Caki2 (cell line): ENCODE measurements at places on chromosomes 6 and 20.

- no peak for DNase-seq
Observed at GRCh38 chr6:157181649-157182048, 141.7 kb downstream of the TMEM242 start.

- DNase-seq: no peak
Observed at GRCh38 chr20:35910254-35910653, 44.0 kb downstream of the SCAND1 start.

DNA sequence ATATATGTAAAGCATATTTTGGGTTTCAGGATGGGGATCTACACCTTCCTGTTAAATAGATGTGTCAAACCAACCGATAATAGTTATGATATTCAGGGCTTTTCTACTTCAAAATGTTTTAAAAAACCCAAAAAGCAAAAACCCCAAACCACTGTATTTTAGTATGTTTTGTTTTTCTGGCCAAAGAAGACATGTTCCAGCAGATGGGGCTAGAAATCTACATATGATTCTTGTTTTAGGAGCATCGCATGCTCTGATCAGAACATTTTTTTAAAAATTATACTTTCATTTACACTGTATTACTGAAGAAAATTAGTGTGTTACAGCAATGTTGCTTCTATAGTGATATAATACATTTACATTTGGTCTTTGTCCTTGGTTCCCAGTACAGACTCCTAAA, 11.0 kb downstream of the RMND1 start:
- DNase-seq: no peak

DNA sequence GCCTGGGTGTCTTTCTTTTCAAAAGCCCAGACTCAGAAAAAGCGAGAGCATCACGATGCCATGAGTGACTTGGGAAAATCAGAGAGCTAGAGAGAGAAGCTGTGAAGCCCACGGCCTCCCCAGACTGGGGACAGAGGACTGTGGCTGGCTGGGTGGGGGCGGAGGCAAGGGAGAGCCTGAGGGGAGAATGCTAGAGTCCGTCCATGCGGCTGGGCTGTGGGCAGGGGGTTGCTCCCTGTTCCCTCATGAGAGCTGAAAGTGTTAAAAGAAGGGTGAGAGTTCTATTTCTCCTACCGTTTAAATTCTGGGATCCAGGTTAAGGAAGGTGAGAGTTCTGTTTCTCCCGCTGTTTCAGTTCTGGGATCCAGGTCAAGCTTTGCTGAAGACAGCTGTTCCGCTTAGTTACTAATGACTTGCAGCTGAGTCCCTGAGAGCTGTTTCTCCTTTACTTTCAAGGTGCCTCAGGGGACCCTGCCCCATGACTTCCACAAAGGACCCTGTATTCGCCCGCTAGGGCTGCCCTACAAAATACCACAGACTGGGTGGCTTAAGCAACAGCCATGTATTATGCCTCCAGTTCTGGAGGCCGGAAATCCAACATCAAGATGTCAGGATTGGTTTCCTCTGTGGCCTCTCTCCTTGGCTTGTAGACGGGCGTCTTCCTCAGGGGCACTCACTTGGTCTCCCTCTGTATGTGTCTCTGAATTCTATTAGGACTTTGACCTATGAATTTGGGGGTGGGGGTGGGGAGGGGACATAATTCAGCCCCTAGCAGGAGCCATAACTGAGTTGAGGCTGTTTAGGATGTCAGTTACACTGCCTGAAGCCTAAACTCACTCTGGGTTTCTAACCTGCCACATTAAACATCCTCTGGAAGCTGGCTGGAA, 127.0 kb downstream of the PXDC1 start:
- DNase-seq: no peak

DNA sequence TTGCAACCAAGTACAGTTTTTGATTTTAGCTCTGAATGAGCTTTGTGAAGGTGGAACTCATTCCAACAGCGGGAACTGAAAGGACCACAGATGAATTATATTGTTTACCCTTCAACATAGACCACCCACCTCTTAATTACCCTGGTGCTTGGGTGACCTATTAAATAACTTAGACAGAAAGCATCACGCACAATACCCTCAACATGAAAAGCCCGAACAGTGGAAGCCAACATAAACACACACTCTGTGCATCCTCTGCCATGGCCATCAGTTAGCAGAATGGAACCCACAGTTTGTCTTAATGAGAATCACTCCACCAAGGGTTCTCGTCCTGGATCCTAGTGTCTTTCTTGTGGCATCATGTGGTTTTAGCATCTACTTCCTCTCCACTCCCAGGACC, 60.5 kb downstream of the FOXF2 start:
- no peak for DNase-seq

- no peak for DNase-seq
Observed at GRCh38 chr6:37521674-37522073, 22.0 kb upstream of the CCDC167 start.

DNA sequence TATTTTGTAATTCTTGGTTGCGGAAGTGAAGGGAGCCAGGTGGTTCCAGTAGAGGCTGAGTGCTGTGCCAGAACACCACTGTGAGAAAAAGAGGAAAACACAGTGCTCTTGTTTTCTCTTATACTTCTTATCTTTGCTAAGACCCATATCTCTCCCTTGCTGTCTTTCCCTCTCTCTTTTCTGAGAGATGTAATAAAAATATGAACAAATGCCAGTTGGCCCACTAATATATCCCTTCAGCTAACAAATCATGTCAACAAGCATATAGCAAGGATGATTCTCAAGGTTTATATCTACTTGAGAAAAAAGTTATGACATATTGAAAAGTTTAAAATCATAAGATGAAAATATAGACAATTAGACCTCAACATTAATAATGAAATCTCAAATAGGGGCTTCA, 758.3 kb downstream of the HDGFL1 start:
- no peak for DNase-seq

DNA sequence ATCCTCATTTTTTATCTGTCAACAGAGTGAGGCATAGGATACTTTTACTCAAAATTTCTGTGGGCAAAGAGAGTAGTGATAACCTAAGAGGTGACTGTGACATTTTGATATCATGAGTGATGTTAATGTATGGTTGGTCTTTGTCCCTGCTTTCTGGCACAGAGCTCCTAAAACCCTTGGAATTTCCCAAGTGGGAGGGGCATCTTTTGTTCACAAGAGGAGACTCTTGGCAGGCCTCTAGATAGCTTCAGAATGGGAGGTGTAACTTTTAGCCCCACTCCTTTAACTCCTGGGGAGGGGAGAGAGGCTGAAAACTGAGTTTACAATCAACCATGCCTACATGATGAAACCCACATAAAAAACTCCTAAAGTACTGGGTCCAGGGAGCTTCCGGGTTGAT, 527.8 kb downstream of the RFPL4B start:
- no peak for DNase-seq

DNA sequence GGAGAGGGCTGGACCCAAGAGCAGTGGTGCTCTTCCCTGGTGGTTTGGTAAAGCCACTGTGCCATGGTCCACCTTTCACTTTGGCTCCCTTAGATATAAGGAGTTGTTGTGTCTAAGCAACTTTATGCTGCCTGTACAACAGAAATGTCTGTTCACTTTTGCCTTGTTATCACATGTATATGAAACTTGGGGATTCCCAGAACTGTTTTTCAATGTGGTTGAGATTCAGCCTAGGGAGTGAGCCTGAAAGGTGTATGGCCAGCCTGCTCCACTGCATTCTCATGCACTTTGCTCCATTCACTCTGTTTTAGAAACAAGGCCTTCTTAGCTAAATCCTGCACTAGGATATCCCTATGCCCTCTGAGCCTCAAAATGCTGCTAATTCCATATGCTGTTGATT, 234.5 kb upstream of the THEMIS start:
- DNase-seq: no peak

- DNase-seq: peak; percentile 30
Observed at GRCh38 chr20:24917797-24918578, 31.1 kb upstream of the CST7 start.

GRCh38 chr6:18742406-18742805, 355.3 kb downstream of the RNF144B start:
- peak; percentile 1 for DNase-seq

DNA sequence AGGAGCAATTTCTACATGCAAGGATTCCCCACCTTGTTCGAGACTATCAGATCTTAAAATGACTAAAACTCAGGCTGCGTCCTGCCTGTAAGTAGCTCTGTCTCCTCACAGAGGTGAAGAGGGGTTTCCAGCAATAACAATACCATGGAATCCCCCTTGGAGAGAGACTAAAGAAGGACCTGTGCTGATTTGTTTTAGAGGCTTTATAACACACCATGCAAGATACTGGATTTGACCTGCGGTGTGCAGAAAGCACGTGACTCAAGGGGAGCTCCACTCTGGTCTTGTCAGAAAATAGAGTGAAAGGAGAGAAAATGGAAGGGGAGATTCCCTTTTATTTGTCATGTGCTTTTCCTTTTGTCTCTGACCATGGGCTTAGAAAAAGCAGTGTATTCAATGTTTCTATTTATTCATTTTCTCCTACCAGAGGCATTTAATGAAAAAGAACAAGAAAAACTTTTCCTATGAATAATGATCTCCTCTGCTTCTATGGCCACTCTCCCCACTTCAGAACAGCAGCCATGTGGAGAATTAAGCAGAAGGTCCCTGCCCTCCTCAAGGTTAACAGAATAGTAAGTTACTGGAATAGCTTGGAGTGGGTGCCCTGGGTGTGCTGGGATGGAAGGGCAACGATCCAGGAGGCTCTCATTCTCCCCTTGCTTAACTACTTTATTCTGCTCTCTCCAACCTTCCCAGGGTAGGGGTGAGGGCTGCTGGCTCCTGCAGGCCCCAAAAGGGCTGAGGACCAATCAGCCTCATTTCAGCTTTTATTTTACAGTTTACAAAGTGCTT, 19.2 kb upstream of the MRPS10 start:
- no peak for DNase-seq

DNA sequence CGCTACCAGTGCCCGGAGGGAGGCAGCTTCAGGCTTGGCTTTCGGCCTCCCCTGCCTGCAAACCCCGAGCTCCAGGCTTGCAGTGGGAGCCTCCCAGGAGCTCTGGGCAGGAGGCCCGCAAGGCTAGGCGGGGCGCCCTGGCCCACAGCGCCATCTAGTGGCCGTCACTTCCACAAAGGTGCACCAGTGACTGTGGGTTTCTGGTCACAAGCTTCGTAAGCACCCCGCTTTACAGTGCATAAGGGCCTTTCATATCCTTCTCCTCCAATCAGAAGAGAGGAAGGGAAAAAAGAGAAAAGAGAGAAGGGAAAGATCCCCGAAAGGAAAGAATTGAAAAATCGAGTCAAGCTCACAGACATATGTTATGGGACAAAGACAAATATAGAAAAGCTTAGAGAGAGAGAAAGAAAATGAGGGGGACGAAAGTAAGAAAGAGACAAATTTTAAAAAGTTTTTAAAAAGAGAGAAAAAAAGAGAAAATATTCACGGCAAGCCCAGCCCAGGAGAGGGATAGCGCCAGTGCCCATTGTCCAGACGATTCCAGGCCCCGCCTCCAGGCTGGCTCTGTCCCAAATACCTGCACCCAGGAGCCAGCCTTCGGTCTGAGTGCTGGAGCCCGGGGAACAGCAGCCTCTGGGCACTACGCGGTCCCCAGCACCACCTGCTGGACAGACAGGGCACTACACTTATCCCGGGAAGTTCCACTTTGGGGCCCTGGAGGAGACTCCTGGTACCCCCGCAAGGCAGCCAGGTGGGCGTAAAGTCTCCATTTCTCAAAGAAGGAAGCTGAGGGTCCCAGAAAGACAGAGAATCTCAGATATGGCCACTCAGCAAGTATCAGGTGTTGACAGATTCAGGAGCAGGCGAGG, 207.1 kb downstream of the PREX1 start:
- peak; percentile 84 for DNase-seq

DNA sequence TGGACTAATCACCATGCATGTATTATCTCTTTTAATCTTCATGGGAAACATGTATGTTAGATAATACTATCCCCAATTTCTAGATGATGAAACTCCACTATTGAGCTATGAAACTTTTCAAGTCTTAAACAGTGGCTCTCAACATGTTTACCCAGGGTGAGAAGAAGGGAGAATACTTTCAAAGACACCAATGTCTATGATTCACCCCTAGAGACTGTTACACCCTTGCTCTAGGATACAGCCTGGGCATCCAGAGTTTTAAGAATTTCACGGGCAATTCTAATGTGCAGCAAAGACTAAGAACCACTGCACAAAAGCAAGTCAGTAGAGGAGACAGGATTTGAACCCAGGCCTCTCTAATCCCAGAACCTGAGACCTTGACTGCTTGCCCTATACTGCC, 47.8 kb downstream of the GFOD1 start:
- DNase-seq: no peak

- DNase-seq: no peak
Observed at GRCh38 chr20:34493646-34494045, 22.6 kb upstream of the DYNLRB1 start.

DNA sequence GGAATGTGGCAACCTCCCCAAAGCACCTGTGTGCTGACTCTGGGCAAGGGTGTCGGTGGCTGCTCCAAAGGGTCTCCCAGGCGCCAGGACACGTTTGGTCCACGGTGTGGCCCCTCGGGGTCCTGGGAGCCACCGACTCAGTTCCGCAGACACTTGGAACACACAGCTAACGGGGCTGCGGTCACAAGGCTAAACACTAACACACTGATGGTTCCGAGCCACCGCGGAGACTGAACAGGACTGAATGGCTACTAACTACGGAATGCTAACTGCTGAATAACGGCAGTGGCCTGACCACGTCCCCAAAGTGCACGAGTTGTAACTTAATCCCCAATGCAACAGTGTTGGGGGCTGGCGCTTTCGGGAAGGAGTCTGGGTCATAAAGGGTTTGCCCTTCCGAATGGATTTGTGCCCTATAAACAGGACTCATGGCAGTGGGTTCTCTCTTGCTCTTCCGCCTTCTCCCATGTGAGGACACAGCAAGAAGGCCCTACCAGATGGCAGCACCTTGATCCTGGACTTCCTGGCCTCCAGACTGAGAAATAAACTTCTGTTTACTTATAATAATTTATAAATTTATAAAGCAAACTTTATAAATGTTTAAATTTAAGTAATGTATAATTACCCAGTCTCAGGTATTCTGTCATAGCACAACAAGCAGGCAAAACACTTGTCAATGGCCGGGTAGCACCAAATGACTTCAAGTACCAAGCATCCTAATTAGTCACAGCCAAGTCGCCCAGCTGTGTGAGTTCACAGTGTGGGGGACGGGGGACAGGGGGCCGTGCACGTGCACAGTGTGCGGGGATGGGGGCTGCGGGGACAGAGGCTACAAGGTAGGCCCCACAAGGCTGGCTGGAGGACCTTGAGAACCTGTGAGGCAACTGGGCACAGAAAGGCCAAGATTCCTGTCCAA, 2.3 kb upstream of the EEF1A2 start:
- no peak for DNase-seq

GRCh38 chr6:148983966-148984365, 237.1 kb downstream of the UST start:
- DNase-seq: no peak

DNA sequence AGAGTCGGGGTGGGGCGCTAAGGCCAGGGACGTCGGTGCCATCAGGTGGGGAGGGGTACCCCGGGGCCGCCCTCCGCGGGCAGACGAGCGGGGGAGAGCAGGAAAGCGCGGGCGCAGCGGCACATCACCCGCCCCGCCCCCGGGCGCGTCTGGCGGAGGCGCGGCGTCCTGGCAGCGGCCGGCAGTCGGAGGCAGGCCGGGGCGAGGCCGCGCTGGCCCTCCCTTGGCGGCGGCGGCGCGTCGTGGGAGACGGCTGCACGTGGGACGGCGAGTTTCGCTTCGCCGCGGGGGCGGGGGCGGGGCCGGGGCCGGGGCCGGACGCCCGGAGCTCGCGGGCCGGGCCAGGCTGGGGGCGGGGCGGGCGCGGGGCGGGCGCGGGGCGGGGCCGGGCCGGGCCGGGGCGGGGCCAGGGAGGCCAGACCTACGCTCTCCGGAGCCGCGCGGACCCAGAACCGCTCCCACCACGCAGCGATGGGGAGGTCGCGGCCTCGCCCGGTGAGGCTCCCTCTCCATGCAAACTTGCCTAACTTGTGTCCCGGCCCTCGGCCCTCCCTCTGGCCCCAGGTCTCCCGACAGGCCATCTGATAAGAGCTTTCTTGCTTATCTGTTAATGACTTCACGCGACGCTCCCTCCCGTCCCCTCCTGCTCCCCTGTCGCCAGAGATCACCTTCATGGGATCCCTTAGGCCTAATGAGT, 12.5 kb downstream of the ITPR3 start:
- DNase-seq: peak; percentile 61
